ENCODE measurements at places on chromosomes 6 and 20.

- DNase-seq, result no peak
Observed at GRCh38 chr20:19223640-19224039, 11.2 kb downstream of the SLC24A3 start.

GRCh38 chr6:125533710-125534397, 215.6 kb upstream of the HEY2 start:
- DNase-seq, result no peak

- peak; percentile 54 for DNase-seq
Observed at GRCh38 chr20:21090111-21090618, 16.0 kb downstream of the LINC00237 start.

- DNase-seq, result no peak
Observed at GRCh38 chr6:1348675-1349074, 36.8 kb downstream of the FOXQ1 start.

- DNase-seq, result no peak
Observed at GRCh38 chr6:123127807-123128206, 131.8 kb downstream of the CLVS2 start.

GRCh38 chr6:125983246-125983945, 2.9 kb upstream of the TRMT11 start:
- DNase-seq, result no peak

DNA sequence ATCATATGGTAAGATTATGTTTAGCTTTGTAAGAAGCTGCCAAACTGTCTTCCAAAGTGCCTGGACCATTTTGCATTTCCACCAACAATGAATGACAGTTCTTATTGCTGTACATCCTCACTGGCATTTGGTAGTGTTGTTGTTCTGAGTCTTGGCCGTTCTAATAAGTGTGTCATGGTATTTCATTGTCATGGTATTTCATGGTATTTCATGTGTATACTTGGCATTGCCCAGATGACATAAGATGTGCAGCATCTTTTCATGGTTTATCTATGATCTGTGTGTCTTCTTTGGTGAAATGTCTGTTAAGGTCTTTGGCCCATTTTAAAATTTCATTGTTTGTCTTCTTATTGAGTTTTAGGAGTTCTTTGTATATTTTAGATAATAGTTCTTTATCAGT, 224.4 kb downstream of the BCAS1 start:
- DNase-seq, result no peak

- no peak for DNase-seq
Observed at GRCh38 chr6:45696738-45697137, 318.9 kb downstream of the CLIC5 start.

DNA sequence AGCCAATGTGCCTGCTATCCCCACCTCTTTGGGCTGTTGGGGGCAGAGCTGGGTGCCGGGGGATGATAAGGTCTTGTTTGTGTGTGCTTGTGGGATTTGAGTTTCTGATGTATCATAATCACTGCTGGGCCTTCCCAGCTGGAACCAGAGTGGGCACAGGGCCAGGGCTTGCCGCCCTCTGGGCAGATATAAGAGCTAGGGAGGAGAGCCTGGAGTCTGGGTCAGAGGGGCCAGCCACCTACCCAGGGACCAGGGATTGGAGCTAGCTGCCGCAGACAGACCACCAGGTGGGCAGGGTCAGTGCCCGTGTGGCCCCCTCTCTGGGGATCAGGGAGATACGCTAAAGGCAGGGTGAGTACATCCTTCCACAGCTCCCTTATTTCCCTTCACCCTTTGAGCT, 3.1 kb upstream of the TLDC2 start:
- DNase-seq, result no peak

DNA sequence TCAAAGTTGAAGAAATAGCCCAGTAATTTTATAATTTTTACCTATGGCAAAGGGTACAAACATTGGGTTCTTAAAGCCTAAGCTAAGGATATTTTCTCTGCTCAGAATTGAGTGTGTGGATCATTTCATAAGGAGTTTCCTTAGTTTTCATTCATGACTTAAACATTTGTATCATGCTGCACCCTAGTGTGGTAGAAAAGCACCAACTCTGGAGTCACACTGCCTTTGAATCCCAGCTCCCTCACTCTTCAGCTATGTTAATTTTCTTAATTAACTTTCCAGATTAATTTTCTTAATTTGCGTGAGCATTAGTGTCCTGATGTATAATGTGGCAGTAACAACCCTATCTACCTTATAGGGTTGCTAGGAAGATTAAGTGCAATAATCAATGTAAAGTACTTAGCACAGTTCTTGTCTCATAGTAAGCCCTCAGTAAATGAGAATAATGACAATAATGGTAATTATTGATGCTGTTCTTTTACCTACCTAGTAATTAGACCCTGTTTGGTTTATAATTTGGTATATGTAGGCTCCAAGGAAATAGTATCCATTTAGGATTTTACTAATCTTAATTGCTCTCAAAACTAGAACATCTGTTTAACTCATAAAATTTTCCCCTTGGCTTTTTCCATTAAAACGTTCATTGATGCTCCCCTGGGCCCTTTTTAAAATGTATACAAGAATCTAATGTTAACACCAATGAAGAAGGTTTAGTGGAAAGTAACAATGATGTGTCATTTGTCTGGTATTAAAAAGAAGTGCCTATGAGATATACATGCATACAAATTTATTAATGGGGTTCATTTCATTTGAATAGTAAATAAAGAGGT, 31.6 kb downstream of the DSE start:
- no peak for DNase-seq
